ENCODE measurements at places on chromosomes 6 and 20. TPM values are rescaled to one million over a fixed set of nuclear protein-coding genes. Genes with fewer than 3 reads are reported as not detected.

The BNIP5 gene
- not detected for total RNA-seq

The SNAI1 gene
- not detected for total RNA-seq

The BYSL gene
- 11.9 TPM for total RNA-seq

The NRSN1 gene
- 31.6 TPM for total RNA-seq

The HLA-DRB5 gene
- total RNA-seq: not detected

The SCRT2 gene
- total RNA-seq: 6.3 TPM

The VSTM2L gene
- total RNA-seq: 50.7 TPM

The PRICKLE4 gene
- 1.6 TPM for total RNA-seq

The BPIFB1 gene
- total RNA-seq: not detected

The NHSL1 gene
- 117 TPM for total RNA-seq

The MATN4 gene
- total RNA-seq: not detected

The HCK gene
- 2.2 TPM for total RNA-seq

The ZC2HC1B gene
- not detected for total RNA-seq

The TRPC4AP gene
- 70.1 TPM for total RNA-seq

The WFDC10B gene
- total RNA-seq: not detected

The IL17A gene
- not detected for total RNA-seq

The FLRT3 gene
- total RNA-seq: 21.9 TPM

The MUC21 gene
- total RNA-seq: not detected

The TNFRSF6B gene
- 1.3 TPM for total RNA-seq

The RNF8 gene
- 27.5 TPM for total RNA-seq

The LST1 gene
- total RNA-seq: not detected

The PLN gene
- total RNA-seq: not detected

The TPBG gene
- 2.2 TPM for total RNA-seq

The CD24 gene
- total RNA-seq: 943 TPM

The IL20RA gene
- total RNA-seq: not detected

The ME1 gene
- 2.2 TPM for total RNA-seq

The RALGAPA2 gene
- 127 TPM for total RNA-seq

The ADGRF5 gene
- 11.3 TPM for total RNA-seq

The CST1 gene
- not detected for total RNA-seq

The FNDC11 gene
- total RNA-seq: 4.1 TPM

The MOXD1 gene
- 26.9 TPM for total RNA-seq

The DNMT3B gene
- 11.9 TPM for total RNA-seq

The XKR7 gene
- total RNA-seq: 18.2 TPM

The ATAT1 gene
- total RNA-seq: 67.3 TPM

The PRRT1 gene
- 1.9 TPM for total RNA-seq

The MPIG6B gene
- not detected for total RNA-seq

The TRIM40 gene
- not detected for total RNA-seq

The PXT1 gene
- total RNA-seq: not detected

The HLA-DRB1 gene
- 1.6 TPM for total RNA-seq

The CST7 gene
- total RNA-seq: not detected

The PGBD1 gene
- total RNA-seq: 20.7 TPM

The SYCP2 gene
- total RNA-seq: 5.3 TPM

The RAMACL gene
- total RNA-seq: 11.9 TPM

The THBD gene
- total RNA-seq: 0.63 TPM

The STMND1 gene
- total RNA-seq: not detected

The SLC35D3 gene
- not detected for total RNA-seq

The LIME1 gene
- 13.5 TPM for total RNA-seq

The DPPA5 gene
- total RNA-seq: not detected

The BMP2 gene
- 2.5 TPM for total RNA-seq

The EEF1A2 gene
- total RNA-seq: 281 TPM

All from parietal lobe (tissue), 2 donors.